ENCODE measurements at places on chromosomes 2 and 18.

GRCh38 chr2:174959787-174960186, 45.4 kb downstream of the CHN1 start:
- no peak for DNase-seq

GRCh38 chr2:136164280-136164776, 46.4 kb upstream of the CXCR4 start:
- DNase-seq = no peak

DNA sequence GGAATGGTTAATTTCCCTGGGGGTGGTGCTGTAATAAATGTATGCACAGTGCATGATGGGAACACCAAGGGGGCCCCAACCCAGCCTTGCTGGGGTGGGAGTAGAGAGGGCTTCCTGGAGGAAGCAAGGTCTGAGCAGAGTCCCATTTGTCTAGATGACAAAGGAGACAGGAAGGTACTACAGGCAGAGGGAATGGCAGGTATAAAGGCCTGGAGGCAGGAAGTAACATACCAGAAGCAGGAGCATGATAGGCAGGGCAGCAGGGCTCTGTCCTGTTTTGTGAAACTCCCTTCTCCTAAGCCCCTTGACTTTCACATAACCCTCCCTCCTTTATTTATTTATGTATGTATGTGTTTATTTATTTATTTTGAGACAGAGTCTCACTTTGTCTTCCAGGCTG, 3.9 kb downstream of the GMPPA start:
- no peak for DNase-seq

GRCh38 chr2:12155303-12156051, 409.0 kb downstream of the LPIN1 start:
- DNase-seq = no peak

GRCh38 chr2:164146441-164146840, 410.6 kb upstream of the FIGN start:
- no peak for DNase-seq

DNA sequence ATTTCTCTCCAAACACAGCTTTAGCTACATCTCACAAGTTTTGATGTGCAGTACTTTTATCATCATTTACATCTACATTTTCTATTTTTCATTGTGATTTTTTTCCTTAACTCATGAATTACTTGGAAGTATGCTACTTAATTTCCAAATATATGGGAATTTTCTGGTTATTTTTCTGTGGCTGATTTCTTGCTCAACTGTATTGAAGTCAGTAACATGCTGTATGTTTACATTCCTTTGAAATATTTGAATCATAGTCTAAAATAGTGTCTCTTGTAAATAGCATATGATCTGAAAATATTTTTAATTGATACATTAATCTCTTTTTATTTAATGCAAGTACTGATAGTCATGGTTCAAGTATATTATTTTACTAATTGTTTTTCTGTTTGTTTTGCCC, 26.0 kb upstream of the GALNT5 start:
- no peak for DNase-seq

GRCh38 chr18:37270038-37270665, 295.4 kb downstream of the CELF4 start:
- DNase-seq = no peak

- no peak for DNase-seq
These were observed 24.7 kb upstream of the NT5C1B start for GRCh38 chr2:18614041-18614440.

- no peak for DNase-seq
These were observed 341.4 kb downstream of the TNS1 start for GRCh38 chr2:217661378-217661777.

- no peak for DNase-seq
These were observed 132.2 kb downstream of the FMNL2 start for GRCh38 chr2:152466980-152467676.

DNA sequence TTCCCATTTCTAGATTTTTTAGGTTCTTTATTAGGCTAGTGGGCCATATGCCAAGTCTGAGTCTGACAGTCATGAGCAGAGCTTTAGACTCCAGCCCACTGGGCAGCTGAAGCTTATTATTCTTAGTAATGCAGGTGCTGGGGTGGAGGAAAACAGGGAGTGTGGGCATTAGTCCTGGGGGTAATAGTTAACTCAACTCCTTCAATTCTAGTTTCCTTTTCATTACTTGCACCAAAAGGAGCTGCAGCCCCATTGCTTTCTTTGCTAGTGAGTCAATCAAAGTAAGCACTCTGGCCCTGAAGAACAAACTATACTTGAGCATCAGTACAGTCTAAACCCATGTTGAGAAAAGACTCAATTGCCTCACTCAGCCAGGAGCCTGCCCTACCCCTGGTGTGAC, 35.5 kb downstream of the ICOS start:
- DNase-seq = no peak

- no peak for DNase-seq
These were observed 862 bp downstream of the C18orf54 start for GRCh38 chr18:54358495-54359040.

DNA sequence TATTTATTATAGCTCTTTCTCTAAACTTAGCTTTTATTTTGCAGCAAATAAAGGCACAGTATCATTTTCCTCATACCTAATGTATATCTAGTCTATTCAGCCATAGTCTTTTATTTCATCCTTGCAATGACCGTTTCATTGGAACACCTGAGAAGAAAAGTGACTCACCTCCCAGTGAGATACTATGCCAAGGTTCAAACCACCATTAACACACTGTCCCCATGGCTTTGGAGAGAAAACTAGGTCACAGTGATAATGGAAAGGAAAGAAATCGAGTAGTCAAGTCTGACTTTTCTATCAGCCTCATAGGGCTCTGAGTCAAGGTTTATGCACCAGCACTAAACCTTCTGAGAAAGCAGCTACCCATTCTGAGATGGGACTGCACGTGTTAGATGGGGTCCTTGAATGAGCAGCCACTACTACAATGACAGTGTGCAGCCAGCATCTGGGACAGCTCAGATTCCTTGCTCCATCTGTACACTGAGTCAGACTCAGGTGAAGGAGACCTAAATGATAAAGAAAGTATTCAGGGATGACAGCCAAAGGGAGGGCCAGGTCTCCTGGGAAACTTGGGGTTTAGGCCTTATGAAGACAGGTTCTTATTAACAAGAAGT, 971.1 kb upstream of the ACVR2A start:
- DNase-seq = no peak

- no peak for DNase-seq
These were observed 102.2 kb downstream of the PIEZO2 start for GRCh38 chr18:11047156-11047555.

DNA sequence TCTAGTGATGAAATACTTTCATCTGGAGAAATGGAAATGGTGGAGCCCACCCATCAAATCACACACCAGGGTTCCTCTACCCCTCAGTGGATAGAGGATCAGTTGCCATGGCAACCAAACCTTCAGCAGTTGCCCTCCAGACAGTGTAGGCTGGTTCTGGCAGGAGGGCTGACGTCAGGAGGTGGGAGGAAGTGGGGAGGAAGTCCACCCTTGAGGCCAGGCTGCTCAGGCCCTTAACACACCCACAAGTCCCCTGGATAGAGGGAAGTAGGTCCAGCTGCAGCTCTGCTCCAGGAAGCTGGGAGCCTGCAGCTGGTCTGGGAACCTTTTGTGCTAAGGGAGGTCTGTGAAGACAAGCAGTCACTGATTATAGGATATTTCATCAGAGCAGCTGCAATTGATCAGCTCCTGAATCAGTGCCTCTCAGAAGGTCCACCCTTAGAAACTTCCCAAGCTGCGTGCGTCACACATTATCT, 186.6 kb downstream of the MTX2 start:
- DNase-seq = no peak

DNA sequence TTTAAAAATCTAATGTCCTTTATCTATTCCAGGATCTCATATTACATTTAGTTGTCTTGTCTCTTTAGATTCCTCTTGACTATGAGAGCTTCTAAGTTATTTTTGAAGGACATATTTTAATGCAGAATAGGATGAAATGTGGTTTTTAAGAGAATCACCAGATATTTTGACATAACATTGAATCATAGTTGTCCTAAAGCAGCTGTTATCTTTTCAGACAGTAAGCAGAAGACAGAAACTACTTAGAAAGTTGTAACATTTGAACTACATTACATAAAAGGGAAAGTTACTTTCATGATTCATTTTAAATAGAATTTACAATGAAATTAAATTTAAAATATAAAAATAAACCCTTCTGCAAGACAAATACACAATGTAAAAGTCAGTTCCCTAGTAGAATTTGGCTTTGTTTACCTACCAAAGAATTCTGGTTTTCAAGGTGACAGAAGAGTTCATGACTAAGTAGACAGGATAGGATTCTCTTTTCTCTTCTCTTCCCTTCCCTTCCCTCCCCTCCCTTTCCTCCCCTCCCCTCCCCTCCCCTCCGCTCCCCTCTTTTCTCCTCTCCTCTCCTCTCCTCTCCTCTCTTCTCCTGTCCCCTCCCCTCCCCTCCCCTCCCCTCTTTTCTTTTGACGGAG, 186.0 kb downstream of the DIS3L2 start:
- DNase-seq = no peak

DNA sequence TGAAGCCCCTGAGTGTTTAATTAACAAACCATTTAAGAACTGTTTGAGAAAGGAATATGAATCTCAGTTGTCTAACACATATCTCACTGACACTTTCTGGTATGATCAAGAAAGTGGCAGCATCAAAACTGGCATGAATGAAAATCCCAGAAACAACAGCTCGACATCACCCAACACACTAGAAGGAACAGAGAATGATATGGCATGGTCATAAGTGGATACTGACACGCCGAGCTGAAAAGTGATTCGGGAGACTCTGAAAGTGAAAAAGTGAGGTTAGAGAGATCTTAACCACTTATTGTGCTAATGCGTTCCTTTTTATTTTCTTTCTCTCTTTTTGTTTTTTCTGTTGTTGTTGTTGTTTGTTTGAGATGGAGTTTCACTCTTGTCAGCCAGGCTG, 37.9 kb downstream of the MRPL35 start:
- DNase-seq = no peak

DNA sequence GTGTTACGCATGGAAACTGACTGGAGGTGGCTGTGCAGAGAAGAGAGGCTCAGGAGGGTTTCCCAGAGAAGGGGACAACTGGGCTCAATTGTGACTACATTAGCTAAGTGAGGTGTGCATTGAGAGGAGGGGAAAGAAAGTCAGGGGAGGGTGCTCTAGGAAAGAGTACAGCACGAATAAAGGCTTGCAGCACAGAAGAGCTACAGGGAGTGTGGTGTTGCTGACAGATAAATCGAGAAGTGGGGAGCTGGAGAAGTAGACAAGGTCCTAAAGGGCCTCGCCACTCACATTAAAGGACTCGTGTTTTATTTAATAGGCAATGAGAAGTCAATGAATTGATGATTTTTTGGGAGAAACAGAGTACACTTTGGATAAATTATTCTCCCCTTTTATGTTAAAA, 65.7 kb upstream of the CTAGE1 start:
- no peak for DNase-seq

GRCh38 chr2:239298116-239298804, 102.6 kb downstream of the HDAC4 start:
- no peak for DNase-seq

- no peak for DNase-seq
These were observed 134.9 kb upstream of the NDUFV2 start for GRCh38 chr18:8967573-8967972.

DNA sequence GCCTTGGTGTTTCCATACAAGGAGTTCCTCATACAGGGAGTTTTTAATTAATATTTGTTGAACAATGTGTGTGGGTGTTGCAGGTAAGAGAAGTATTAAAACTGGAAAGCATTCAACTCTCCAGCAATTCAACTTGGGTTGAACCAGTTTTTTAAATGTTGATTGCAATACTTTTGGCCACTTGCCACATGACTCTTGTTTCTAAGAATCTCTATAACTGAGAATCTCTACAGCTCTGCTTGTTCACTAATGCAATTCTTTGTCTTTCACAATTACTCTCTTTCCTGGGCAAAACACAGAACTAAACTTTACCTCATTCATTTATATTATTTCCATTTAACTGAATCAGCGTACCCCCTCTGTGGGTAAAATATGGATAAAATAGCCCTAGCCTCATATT, 429.4 kb downstream of the ARHGAP15 start:
- no peak for DNase-seq

GRCh38 chr18:6598657-6599056, 130.9 kb upstream of the ARHGAP28 start:
- no peak for DNase-seq

DNA sequence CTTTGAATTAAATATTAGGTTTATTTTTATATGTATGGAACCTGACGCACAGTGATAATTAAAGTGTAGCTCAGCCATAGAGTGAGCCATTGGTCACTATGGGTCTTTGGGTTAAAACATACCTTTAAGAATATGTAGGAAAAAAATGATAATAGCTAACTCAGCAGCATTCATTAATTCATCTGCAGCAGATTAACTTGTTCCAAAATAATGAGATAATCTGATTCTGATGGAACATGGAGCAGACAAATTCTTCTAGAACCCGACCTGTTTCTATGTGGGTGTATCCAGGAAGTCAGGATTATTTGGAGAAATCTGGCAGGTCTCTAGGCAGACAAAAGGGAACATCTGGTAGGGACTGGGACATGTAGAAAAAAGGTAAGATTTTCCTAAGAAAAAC, at the start of gene XIRP2:
Gene XIRP2 (plus strand): TSS at position 301 of the 400 bp plus-strand sequence. CDS start 15,003 bp downstream, outside the sequence.
- DNase-seq = no peak

DNA sequence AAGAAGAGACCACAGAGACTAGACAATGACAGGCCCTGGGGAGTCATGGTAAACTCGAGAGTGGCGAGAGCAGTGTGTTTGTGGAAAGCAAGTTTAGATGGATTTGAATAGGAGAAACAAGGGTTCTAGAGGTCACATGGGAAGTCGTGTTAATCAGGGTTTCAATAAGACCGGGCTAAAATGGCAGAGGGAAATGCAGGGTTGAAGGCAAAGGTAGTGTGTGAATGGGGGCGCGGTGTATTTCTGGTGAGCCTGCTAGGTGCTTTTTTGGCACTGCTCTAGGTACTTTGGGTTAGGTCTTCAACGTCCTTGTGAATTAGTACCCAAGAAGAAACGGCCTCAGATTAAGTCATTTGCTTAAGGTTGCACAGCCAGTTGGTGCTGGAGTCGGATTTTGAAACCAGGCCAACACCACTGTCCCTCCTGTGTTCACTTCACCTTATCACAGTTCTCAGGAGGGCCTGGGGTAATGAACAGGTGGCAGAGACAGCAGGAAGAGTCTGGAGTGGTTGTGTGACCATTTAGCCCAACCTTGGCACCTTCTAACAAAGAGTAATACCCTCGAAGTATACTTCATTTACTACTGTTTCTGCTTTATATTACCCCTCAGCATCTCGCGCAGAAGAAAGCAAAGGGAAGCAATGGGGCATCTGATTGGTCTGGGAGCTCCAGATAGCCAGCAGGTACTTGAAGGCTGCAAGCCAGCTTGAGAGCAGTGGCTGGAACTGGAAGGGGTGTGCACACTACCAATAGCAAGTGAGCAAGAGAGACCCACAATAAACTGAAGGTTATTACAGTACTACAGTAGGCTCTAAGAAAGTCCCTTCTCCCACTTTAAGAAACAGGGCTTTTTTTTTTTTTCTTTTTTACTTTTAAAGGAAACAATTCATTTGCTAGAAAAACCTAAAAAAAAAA, 33.4 kb upstream of the GAREM2 start:
- no peak for DNase-seq

DNA sequence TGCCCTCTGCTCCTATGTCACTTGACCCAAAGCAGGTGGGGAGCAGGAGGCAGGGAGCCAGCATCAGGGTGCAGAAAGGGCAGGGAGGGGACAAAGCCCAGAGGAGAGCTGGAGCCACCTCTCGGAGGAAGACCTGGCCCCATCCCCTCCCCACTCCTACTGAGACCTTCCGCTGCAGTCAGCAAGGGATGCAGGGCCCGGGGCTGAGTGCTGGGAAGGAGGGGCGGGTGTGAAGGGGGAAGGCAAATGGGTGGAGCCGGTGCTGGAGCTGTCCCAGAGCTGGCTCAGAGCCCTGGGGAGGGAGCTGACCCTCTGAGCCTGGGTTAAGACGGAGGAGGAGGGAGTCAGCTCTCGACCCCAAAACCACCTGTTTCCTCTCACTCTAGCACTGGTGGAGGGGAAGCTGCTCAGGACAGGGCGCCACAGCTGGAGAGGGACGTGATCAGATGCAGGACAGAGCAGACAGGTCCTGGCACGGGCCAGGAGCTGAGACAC, 33.8 kb downstream of the HS1BP3 start:
- no peak for DNase-seq

Measured in NCI-H1694 treated with DMSO at 0.1 percent for 48 hours (cell line).